Upper lobe of right lung (tissue), 1 donor: ENCODE measurements at places on chromosomes 2 and 18. TPM values are rescaled to one million over a fixed set of nuclear protein-coding genes. Genes with fewer than 3 reads are reported as not detected.
A peak's percentile ranks its signal among the peaks of the same experiment; 100 is the strongest.

The CD8B2 gene
- not detected for total RNA-seq

The ERMN gene
- 0.32 TPM for total RNA-seq

The LOXHD1 gene
- 2.7 TPM for total RNA-seq

The OTX1 gene
- not detected for total RNA-seq

GRCh38 chr18:50262977-50263376 lies 3.3 kb downstream of the CFAP53 start:
- peaks cover 7% of the 10 kb centered on the region for H3K4me1 ChIP-seq
- no peak overlapping the region for H3K4me3 ChIP-seq
- no peak overlapping the region for H3K27ac ChIP-seq
- no peaks in the 10 kb centered on the region for H3K36me3 ChIP-seq

- no peak overlapping the region for H3K27ac ChIP-seq
- H3K4me1 ChIP-seq, result no peaks in the 10 kb centered on the region
- DNase-seq, result no peak
- no peak overlapping the region for H3K4me3 ChIP-seq
Observed at GRCh38 chr18:70256994-70257393, 31.9 kb upstream of the SOCS6 start.

- peaks cover 10% of the 10 kb centered on the region for H3K27me3 ChIP-seq
- peak; percentile 51 for DNase-seq
- no peaks in the 10 kb centered on the region for H3K4me1 ChIP-seq
Observed at GRCh38 chr2:11562476-11562875, 28.6 kb downstream of the GREB1 start.

GRCh38 chr2:43224131-43224570 lies 2.3 kb downstream of the ZFP36L2 start:
- H3K27me3 ChIP-seq, result no peaks in the 10 kb centered on the region
- peaks cover 52% of the 10 kb centered on the region for H3K4me1 ChIP-seq
- peak; percentile 86 for DNase-seq
- peak overlapping the region; percentile 98 for H3K27ac ChIP-seq
- H3K36me3 ChIP-seq, result peaks cover 43% of the 10 kb centered on the region
- H3K4me3 ChIP-seq, result peak overlapping the region; percentile 82

- no peaks in the 10 kb centered on the region for H3K36me3 ChIP-seq
- H3K27me3 ChIP-seq, result no peaks in the 10 kb centered on the region
- no peak for DNase-seq
- peaks cover 3% of the 10 kb centered on the region for H3K4me1 ChIP-seq
- no peak overlapping the region for H3K4me3 ChIP-seq
- no peak overlapping the region for H3K27ac ChIP-seq
Observed at GRCh38 chr2:27001950-27002349, 30.8 kb upstream of the TMEM214 start.

DNA sequence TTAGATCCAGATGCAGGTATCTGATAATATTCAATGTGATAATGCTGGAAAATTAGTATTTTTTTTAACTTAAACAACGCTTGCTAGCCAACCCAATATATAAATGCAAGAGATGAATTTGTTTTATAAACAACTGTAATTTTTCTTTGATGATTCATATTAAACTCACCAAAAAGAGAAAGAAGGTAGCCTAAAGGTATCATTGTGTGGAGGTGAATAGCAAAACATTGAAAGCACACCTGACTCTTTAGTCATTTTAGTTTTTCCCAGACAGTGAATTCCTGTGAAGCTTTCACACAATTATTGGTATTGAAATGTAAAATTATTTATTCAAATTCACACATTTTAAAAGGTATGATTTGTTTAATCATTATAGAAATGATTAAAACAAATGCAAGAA lies 424.0 kb downstream of the NR4A2 start:
- no peaks in the 10 kb centered on the region for H3K27me3 ChIP-seq
- no peak for DNase-seq
- H3K27ac ChIP-seq, result no peak overlapping the region
- H3K4me3 ChIP-seq, result no peak overlapping the region
- H3K36me3 ChIP-seq, result no peaks in the 10 kb centered on the region
- no peaks in the 10 kb centered on the region for H3K4me1 ChIP-seq

DNA sequence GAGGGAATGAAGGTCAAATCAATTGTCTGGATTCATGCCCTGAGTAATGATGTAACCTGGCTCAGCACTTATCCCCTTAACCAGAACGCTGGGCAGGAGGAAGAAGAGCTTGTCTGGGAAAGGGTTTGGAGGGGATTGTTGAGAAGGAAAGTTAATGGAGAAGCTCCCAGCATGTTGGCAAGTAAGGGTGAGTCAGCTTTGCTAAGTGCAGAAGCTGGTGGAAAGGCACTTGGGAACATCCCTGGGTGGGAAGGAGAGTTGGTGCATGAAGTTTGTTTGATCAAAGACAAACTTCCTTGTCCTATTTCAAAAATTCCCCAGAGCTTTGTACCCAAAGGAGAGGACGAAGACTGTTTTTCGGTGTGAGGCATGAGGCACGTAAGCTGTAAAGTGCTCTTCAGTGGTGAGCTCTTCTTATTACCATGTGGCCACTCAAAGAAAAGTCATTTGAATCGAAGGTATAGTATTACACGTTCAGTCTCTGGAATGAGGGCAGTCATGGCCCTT lies 17.6 kb upstream of the DAW1 start:
- H3K27ac ChIP-seq, result no peak overlapping the region
- no peaks in the 10 kb centered on the region for H3K27me3 ChIP-seq

GRCh38 chr2:199602271-199602895 lies 144.6 kb upstream of the SATB2 start:
- H3K27me3 ChIP-seq, result no peaks in the 10 kb centered on the region
- H3K4me3 ChIP-seq, result no peak overlapping the region
- DNase-seq, result no peak
- H3K4me1 ChIP-seq, result no peaks in the 10 kb centered on the region
- no peaks in the 10 kb centered on the region for H3K36me3 ChIP-seq

GRCh38 chr2:55452879-55453278 lies 33.2 kb upstream of the CCDC88A start:
- no peaks in the 10 kb centered on the region for H3K27me3 ChIP-seq
- no peaks in the 10 kb centered on the region for H3K4me1 ChIP-seq
- no peak overlapping the region for H3K27ac ChIP-seq
- H3K4me3 ChIP-seq, result no peak overlapping the region
- DNase-seq, result no peak
- no peaks in the 10 kb centered on the region for H3K36me3 ChIP-seq

DNA sequence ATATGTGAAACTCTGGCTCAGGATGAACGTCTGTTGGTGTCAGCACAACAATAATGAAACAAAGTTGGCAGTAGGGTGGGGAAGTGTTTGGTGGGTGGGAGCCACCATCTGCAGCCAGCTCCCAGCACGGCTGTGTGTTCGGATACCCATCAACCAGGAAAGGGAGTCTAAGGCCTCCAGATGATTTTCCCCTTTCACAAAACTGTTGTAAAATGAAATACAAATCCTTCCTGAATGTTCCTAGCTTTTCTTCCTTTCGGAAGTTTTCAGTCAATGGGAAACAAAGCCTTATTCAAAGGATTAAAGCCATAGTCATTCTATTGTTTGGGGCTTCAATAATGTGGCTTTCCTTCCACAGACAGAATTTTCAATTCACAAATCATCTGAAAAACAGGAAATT lies 14.5 kb upstream of the DARS1 start:
- no peak overlapping the region for H3K27ac ChIP-seq
- no peak for DNase-seq
- no peaks in the 10 kb centered on the region for H3K36me3 ChIP-seq

DNA sequence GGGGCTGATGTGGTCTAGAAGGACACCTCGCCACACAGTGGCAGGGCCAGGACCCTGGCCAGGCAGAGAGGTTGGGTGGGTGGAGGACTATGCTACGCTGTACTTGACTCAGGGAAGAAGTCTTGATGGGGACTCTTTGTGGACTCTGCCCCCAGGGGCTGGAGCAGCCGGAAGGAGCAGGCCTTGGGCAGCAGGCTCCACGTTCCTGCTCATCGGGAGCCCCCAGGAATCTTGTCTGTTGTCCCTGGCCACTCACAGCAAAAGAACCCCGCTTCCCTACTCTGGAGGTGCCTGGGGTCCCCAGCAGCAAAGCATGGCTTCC lies 79.0 kb downstream of the POLR1A start:
- no peak for DNase-seq
- peaks cover 50% of the 10 kb centered on the region for H3K36me3 ChIP-seq
- no peak overlapping the region for H3K4me3 ChIP-seq
- no peaks in the 10 kb centered on the region for H3K27me3 ChIP-seq
- H3K4me1 ChIP-seq, result no peaks in the 10 kb centered on the region

GRCh38 chr2:241219030-241219382 lies 30.5 kb downstream of the ANO7 start:
- no peak for DNase-seq
- H3K27ac ChIP-seq, result no peak overlapping the region
- H3K36me3 ChIP-seq, result no peaks in the 10 kb centered on the region
- peaks cover 8% of the 10 kb centered on the region for H3K4me1 ChIP-seq

DNA sequence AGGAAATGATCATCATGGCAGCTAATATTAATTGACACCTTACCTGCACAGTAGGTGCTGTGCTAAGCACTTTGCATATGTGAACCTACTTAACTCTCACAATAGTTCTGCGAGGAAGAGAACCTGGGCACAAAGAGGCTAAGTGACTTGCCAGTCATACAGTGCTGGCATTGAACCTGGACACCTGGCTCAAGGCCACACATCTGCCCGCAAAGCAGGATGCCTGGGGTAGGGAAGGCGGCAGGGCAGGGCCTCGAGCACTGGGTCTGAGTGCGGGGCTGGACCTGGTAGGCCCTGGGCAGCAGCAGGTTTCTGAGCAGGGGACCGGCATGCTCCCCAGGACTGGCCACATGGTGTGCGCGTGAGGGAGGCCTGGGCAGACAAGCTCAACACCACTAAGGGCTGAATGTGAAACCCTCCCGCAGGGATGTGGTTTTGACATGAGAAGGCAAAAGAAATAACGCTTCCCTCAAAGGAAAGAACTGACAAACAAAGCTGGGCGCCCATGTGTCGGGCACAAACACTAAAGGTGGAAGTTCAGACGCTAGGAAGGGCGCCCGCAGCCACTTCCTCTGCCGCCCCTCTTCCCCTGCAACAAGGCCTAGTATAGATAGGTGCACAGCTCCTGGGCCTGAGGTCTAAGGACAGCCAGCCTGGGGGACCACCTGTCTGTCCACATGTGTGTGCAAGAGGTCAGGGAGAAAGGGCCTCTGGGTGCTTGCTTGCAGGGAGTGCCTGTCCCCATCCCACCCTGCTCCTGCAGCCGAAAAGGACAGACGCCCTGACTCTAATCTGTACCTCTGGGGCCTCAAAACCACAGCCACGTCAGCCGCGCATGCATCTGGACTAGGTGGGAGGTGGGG lies 92.5 kb downstream of the ZFP36L2 start:
- DNase-seq, result peak; percentile 77
- peak overlapping the region; percentile 78 for H3K27ac ChIP-seq
- H3K27me3 ChIP-seq, result no peaks in the 10 kb centered on the region
- no peaks in the 10 kb centered on the region for H3K36me3 ChIP-seq
- no peak overlapping the region for H3K4me3 ChIP-seq

GRCh38 chr18:6784046-6784445 lies 54.5 kb downstream of the ARHGAP28 start:
- H3K4me1 ChIP-seq, result peaks cover 13% of the 10 kb centered on the region
- H3K4me3 ChIP-seq, result no peak overlapping the region
- no peak overlapping the region for H3K27ac ChIP-seq
- DNase-seq, result no peak
- no peaks in the 10 kb centered on the region for H3K36me3 ChIP-seq
- no peaks in the 10 kb centered on the region for H3K27me3 ChIP-seq

DNA sequence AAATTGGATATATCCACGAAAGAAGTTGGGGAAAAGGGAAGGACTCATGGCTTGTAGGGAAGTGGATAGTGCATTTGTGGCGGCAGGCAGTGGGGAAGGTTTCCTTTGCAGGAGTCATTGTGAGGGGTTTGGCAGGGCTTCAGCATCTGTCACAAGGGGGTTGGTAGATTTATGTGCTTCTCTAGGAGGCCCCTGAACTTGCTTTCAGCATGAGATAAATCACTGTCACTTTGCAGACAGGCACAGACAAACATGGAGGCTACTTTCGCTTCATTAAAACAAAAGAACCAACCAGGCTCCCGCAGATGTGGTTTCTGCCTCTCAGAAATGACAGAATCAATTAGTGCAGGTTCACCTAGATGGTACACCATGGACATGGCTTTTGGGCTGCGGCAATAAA lies 340.7 kb downstream of the TGIF1 start:
- no peak overlapping the region for H3K27ac ChIP-seq
- no peaks in the 10 kb centered on the region for H3K36me3 ChIP-seq
- H3K4me1 ChIP-seq, result no peaks in the 10 kb centered on the region
- DNase-seq, result no peak
